Choroid plexus epithelial cell (primary cell): ENCODE measurements at places on chromosomes 4 and X.
A peak's percentile ranks its signal among the peaks of the same experiment; 100 is the strongest.

DNA sequence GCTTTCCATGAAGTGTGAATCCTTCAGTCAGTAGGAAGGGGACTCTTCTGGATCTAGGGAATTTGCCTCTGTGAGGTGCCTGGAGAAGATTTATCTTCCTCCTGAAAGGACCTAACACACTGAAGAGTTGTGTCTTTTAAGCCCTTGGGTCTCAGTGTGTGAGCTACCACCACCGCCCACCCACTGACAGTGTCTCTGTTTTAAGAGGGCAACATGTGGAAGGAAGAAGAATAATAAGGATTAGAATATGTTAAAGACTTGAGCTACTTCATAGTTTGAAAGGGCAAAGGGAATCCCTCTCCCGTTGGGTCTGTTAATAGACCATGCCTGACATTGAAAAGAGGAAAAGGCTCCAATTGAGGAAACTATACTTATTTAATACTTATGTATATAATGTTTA is 64.3 kb upstream of the TLR2 start:
- DNase-seq, result no peak

GRCh38 chrX:24646006-24646405 is 1.1 kb downstream of the PCYT1B start:
- no peak for DNase-seq

GRCh38 chr4:21205821-21206531 is 505.7 kb downstream of the PACRGL start:
- DNase-seq, result no peak

- no peak for DNase-seq
Measured at GRCh38 chr4:3054169-3054759, 20.1 kb downstream of the HTT-AS start.

- DNase-seq, result no peak
Measured at GRCh38 chr4:70754990-70755688, 33.4 kb downstream of the RUFY3 start.

- peak; percentile 84 for DNase-seq
Measured at GRCh38 chr4:150209140-150209829, 131.0 kb downstream of the DCLK2 start.

- DNase-seq, result no peak
Measured at GRCh38 chr4:19366916-19367315, 884.8 kb upstream of the SLIT2 start.

- DNase-seq, result no peak
Measured at GRCh38 chr4:139986106-139986505, 167.9 kb downstream of the MAML3 start.

- DNase-seq, result no peak
Measured at GRCh38 chr4:53583513-53583912, 7.8 kb downstream of the LNX1 start.

DNA sequence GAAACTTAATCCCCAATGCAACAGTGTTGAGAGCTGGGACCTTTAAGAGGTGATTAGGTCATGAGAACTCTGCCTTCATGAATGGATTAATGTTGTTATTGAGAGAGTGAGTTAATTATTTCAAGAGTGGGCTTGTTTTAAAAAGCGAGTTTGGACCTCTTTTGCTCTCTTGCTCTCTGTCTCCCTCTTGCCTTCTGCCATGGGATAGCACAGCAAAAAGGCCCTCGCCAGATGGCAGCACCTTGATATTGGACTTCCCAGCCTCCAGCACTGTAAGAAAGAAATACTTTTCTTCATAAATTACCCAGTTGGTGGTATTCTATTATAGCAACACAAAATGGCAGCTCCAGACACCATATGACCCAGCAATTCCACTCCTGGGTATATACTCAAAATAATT is 7.0 kb upstream of the ATP6AP2 start:
- peak; percentile 44 for DNase-seq

DNA sequence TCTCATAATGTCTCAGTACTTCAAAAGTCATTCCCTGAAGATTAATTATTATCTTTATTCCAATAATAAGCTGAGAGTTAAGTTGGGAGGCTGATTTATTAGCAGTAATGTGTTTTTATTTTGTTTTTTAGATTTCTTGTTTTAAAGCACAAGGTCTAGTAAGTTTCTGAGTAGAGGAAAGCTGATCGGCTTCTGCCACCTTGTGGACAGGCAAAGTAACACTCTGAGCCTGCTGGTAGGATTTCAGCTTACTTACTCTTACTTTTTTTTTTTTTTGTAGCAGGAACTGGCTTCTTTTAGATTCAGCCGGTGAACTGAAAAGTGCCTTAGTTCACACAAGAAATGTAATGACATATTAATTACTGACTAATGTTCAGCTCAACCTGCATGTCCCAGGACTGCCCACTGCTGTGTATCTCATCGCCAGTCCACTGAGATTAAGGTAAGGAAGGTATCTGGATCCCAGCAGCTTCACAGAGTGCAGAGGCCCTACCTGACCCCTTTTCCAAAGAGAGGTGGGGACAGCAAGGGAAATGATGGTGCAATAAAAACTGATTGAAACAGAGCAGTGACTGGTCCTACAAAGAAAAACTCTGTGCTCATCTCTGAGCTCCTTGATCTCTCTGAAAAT is 126.5 kb downstream of the ADGRA3 start:
- peak; percentile 94 for DNase-seq

DNA sequence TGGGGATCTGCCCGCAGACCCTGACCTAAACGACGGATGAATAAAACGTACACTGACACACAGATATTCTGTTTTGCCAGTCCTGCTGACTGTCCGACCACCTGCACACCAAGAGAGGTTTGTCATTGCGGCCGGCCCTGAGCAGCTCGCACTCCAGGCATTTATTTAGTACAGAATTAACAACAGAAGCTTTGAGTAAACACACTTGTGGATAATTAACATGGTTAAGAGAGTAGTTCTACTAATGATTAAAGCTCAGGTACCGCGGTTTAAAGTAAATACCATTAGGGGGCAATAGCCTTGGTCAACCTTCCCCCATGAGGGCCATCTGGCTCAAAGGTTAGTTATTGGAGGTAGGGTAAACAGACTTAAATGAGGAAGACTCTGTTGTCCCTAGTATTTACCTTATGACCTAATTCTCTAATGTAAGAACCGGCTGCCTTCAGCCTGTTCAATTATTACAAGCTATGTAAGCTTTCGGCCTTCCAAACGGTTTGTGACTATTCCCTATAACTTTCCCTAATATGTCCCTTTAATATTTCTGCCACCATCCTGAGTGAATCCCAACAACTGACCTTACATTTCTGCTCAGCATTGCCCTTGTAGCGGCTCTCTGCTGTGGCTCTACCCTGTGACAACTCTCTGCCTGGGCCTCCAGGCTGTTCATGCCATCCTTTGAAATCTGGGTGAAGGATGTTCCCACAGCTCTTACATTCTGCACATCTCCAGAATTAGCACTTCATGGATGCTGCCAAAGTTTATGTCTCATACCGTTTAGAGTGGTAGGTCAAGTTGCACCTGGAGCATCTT is 46.9 kb upstream of the SYTL5 start:
- DNase-seq, result no peak

- no peak for DNase-seq
Measured at GRCh38 chr4:165177725-165178666, 29.4 kb upstream of the KLHL2 start.

GRCh38 chrX:51598899-51599298 is 19.8 kb downstream of the CENPVL3 start:
- no peak for DNase-seq

- DNase-seq, result no peak
Measured at GRCh38 chr4:145861336-145862318, 77.0 kb downstream of the ZNF827 start.

GRCh38 chrX:105882581-105883275 is 60.4 kb downstream of the NRK start:
- DNase-seq, result peak; percentile 65

DNA sequence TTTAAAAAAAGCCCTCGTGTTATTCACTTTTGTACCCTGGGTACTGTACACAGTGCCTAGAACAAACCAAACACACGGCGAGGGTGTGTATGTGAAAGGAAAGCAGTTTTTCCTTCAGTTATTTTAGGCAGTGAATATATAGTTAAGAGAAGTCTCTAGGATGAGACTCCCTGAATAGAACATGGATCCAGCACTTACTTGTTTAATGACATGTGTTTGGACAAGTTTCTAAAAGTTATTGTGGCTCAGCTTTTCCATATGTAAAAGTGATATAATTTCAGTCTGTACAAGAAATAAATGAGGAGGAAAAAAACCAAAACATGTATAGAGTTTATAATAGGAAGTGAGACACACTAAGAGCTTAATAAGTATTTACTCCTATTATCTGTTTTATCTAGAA is 273.2 kb downstream of the ADGRL3 start:
- DNase-seq, result no peak

- DNase-seq, result no peak
Measured at GRCh38 chr4:152099981-152100378, 339.2 kb upstream of the GATB start.

- peak; percentile 79 for DNase-seq
Measured at GRCh38 chr4:124061413-124061812, 651.1 kb downstream of the ANKRD50 start.

GRCh38 chr4:184318852-184319251 is 101.2 kb upstream of the ENPP6 start:
- DNase-seq, result no peak

DNA sequence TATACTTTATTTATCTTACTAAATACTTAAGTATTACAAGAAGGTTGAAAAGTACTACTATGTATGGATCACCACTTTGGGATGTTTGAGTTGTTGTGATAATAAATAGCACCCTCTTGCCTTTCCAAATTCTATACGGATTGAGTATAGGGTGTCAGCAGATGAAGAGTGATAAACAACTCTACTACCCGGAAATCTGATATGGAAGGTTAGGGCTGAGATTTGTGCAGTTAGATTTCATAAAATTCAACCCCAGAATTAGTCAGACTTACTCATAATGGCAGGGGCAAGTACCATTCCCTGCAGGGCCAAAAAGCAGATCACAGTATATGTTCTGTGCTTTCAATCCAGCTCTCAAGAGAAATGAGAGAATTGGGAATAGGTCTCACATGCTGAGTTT is 1008.9 kb upstream of the PCDH7 start:
- DNase-seq, result no peak

- no peak for DNase-seq
Measured at GRCh38 chrX:54758114-54759055, 39.7 kb downstream of the ITIH6 start.

DNA sequence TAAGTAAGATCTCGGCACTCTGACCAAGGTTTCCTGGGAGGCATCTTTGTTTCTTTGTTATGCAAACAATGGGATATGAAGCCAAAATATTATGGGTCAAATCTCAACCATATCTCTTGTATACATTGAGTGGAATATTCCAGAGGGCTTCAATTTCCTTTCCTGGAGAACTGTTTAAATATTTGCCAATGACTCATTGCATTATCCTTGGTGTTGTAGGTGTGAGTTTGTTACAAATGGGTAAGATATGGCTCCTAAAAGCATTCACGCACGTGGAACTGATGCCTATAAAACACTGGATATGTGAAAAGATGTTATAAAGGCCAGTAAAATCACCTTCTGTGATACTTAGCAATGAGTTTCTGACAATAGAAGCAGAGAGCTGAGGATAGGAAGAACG is 150.5 kb upstream of the WDR1 start:
- DNase-seq, result no peak

GRCh38 chrX:114344756-114345349 is 239.0 kb upstream of the HTR2C start:
- peak; percentile 50 for DNase-seq

GRCh38 chrX:19684311-19684710 is 169.0 kb upstream of the MAP3K15 start:
- no peak for DNase-seq

- no peak for DNase-seq
Measured at GRCh38 chrX:130179170-130179569, 7.4 kb downstream of the RAB33A start.

GRCh38 chr4:184282251-184282713 is 64.6 kb upstream of the ENPP6 start:
- DNase-seq, result no peak

GRCh38 chr4:88215351-88215750 is 56.9 kb upstream of the ABCG2 start:
- peak; percentile 8 for DNase-seq

DNA sequence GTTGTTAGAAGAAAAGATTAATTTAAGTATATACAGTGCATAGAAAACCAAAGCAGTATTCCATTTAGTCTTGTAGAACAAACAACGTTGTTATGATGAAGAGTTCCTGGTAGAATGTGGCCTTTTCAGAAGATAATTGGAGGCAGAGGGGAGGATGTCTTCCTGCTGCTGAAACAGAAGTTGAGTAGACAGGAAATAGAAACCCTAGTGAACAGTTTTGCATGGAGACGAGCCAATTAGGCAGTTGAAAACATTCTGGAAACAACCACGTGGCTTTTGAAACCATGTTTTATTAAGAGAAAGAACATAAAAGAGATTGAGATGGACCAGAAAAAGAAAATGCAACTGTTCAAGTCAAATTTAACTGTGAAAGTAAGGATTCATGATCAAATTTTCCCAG is 325.2 kb downstream of the CAMK2D start:
- DNase-seq, result peak; percentile 91
